ENCODE measurements at places on chromosomes 2 and 18.

DNA sequence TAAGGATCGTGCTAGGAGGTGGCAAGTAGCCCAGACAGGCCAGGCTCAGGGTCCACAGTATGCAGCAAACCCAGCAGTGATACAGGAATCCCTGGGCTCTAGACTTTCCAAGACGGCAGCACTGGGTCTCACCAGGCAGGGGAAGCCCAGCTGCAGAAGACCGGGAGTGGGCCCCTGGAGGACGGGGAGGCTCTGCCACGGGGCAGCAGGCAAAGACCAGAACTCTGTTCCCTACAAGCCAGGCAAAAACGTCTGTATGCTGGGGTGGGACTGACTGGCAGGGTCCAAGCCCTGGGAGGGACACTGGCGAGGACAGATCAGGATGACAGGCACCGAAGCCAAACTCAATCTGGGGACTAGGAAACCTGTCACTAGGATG lies 98.9 kb upstream of the SEC11C start:
- H3K4me1 ChIP-seq: no peaks in the 10 kb centered on the region
- H3K27ac ChIP-seq: no peak overlapping the region
- no peak for DNase-seq
- no peaks in the 10 kb centered on the region for H3K27me3 ChIP-seq

- H3K27me3 ChIP-seq: peaks cover 7% of the 10 kb centered on the region
- H3K4me3 ChIP-seq: no peak overlapping the region
- H3K27ac ChIP-seq: no peak overlapping the region
- no peaks in the 10 kb centered on the region for H3K36me3 ChIP-seq
- no peaks in the 10 kb centered on the region for H3K4me1 ChIP-seq
These were observed 108.7 kb downstream of the DPP10 start for GRCh38 chr2:114550895-114551793.

DNA sequence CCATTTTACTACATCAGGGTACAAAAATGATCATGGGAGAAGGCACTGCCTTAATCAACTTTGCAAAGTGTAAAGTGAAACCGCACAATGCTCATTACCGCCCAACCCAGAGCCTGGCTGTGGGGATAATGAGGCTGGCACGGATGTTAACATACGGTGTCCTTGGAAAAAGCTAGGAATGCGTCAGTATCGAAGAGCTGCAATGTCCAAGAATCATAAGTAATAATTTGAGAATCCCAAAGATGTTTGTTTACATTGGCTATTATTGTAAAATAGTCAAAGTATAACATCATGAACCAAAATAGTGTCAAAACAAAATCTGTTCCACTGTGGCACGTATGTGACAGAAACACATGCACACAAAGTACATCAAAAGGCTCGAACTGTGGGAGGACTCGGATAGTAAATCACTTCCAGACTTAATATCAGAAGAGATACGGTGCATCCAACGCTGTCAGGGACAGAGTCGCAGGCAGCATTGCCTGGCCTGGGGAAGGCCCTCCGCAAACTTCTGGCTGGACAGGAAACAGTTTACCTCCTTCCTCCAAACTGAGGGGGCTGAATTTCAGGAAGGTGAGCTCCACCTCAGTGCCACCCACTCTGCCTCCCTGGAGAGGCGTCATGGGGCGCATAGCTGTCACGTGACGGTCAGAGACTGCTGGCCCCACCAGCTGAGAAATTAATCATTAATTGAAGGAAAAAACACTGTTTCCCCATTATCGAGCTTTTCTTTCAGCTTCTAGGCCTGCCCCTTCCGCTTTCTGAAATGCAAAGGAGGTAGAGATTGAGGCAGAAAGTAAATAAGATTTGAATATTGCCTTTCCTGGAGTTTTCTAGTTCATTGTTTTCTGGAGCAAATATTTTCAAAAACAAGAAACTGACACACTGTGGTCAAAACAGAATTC lies 1.8 kb upstream of the ID2 start:
- no peaks in the 10 kb centered on the region for H3K36me3 ChIP-seq
- peaks cover 63% of the 10 kb centered on the region for H3K27me3 ChIP-seq
- DNase-seq: no peak
- no peak overlapping the region for H3K27ac ChIP-seq
- no peak overlapping the region for H3K4me3 ChIP-seq

- DNase-seq: no peak
- no peaks in the 10 kb centered on the region for H3K4me1 ChIP-seq
- no peaks in the 10 kb centered on the region for H3K27me3 ChIP-seq
- H3K36me3 ChIP-seq: peaks cover 57% of the 10 kb centered on the region
- H3K4me3 ChIP-seq: no peak overlapping the region
- no peak overlapping the region for H3K27ac ChIP-seq
These were observed 19.0 kb downstream of the TPGS2 start for GRCh38 chr18:36809590-36810381.

DNA sequence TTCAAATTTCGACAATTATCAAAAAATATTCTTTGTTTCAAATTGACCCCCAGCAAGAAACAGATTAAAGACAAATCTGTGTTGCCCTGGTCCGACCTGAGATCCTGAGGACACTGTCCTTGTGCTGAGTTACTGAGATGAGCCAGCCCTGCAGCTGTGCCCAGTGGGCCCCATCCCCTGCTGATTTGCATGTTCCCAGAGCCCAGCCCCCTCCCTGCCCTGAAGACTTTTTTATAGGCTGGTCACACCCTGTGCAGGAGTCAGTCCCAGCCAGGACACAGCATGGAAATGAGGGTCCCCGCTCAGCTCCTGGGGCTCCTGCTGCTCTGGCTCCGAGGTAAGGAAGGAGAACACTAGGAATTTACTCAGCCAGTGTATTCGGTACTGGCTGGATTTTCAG lies 31.4 kb upstream of the ZNG1B start:
- no peaks in the 10 kb centered on the region for H3K27me3 ChIP-seq
- no peaks in the 10 kb centered on the region for H3K36me3 ChIP-seq
- DNase-seq: no peak
- no peak overlapping the region for H3K27ac ChIP-seq

- H3K4me3 ChIP-seq: no peak overlapping the region
- H3K27ac ChIP-seq: no peak overlapping the region
- no peaks in the 10 kb centered on the region for H3K27me3 ChIP-seq
- H3K4me1 ChIP-seq: no peaks in the 10 kb centered on the region
- no peak for DNase-seq
- no peaks in the 10 kb centered on the region for H3K36me3 ChIP-seq
These were observed 75.3 kb upstream of the CYP26B1 start for GRCh38 chr2:72222829-72223564.

GRCh38 chr2:15745907-15746702 lies 154.4 kb downstream of the DDX1 start:
- H3K36me3 ChIP-seq: no peaks in the 10 kb centered on the region
- H3K4me1 ChIP-seq: no peaks in the 10 kb centered on the region
- no peaks in the 10 kb centered on the region for H3K27me3 ChIP-seq

GRCh38 chr2:38540580-38541286 lies 62.0 kb downstream of the HNRNPLL start:
- no peaks in the 10 kb centered on the region for H3K4me1 ChIP-seq
- no peaks in the 10 kb centered on the region for H3K36me3 ChIP-seq
- no peak overlapping the region for H3K4me3 ChIP-seq
- H3K27me3 ChIP-seq: no peaks in the 10 kb centered on the region
- H3K27ac ChIP-seq: no peak overlapping the region

DNA sequence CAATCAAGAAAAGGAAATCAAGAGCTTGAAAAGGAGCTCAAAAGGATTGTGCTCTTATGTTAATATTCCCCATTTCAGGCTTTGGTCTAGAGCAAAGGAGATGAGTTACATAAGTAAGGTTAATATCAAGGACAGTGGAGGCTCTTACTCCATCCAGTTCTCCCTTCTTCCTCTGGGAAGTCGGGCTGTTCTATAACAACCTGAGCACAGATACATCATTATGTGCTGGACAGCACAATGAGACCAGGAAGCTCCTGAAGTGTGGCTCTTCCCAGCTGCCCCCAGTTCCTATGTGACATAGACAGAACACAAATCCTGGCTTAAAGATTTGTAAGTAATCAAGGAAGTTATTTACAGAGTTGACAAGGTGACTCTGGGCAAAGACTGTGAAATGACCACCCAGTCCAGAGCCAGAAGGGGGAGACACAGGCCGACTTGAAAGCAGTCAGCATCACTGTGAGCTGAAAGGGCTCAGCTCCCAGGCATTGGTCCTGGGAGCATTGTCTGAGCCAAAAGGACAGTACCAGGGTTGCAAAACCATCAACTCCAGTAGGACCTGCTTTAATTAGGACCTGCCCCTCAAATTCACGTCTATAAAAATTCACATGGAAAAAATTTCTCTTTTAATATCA lies 917.6 kb upstream of the ACVR2A start:
- H3K4me1 ChIP-seq: no peaks in the 10 kb centered on the region
- no peaks in the 10 kb centered on the region for H3K36me3 ChIP-seq
- no peak overlapping the region for H3K27ac ChIP-seq
- no peak for DNase-seq
- H3K4me3 ChIP-seq: no peak overlapping the region

DNA sequence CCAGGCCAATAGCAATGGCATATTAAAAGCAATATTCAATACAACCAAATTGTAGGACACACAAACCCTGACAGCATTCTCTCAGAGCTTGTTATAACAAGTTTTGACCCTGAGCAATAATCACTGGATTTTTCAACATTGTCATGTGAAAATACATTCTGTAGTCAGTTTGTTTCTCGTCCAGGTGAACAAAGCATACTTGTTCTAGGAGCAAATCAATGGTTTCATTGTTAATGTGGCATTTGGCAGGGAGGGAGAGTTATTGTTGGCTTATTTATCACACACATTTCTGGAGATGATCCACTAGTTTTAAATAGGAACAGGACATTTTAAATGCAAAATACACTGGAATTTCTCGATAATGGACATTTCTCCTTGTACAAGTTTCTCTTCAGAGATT lies 69.9 kb upstream of the L3MBTL4 start:
- H3K4me3 ChIP-seq: no peak overlapping the region
- no peak overlapping the region for H3K27ac ChIP-seq

GRCh38 chr2:31049264-31049663 lies 89.0 kb downstream of the GALNT14 start:
- no peak overlapping the region for H3K27ac ChIP-seq
- no peaks in the 10 kb centered on the region for H3K4me1 ChIP-seq
- no peaks in the 10 kb centered on the region for H3K36me3 ChIP-seq

- no peaks in the 10 kb centered on the region for H3K36me3 ChIP-seq
- DNase-seq: no peak
- H3K4me3 ChIP-seq: no peak overlapping the region
- H3K27me3 ChIP-seq: no peaks in the 10 kb centered on the region
- no peak overlapping the region for H3K27ac ChIP-seq
These were observed 27.2 kb downstream of the ANKRD29 start for GRCh38 chr18:23635283-23636070.

- H3K27ac ChIP-seq: peak overlapping the region; percentile 99
- H3K4me1 ChIP-seq: peaks cover 28% of the 10 kb centered on the region
- peak; percentile 93 for DNase-seq
- no peaks in the 10 kb centered on the region for H3K27me3 ChIP-seq
These were observed 134.8 kb upstream of the CREB1 start for GRCh38 chr2:207394812-207395534.

All from RWPE2 (cell line).